Hematopoietic multipotent progenitor cell treated with erythropoietin and hydrocortisone succinate and interleukin-3 and kit ligand, for 6 days (in vitro differentiated cells): ENCODE measurements at places on chromosomes 7 and 10.

DNA sequence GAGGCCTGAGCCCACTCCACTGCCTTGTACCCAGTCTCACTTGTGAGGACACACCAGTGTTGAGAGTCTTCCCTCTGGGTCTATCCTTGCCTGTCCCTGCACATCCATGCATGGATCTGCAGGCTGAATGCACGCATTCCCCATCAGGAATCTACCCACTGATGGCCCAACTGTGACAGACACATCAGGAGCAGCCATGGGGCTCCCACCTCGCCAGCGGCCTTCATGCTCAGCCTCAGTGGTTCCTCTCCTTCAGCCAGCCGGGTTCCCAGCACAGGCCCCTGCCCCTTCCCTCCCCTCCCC, 21.3 kb downstream of the ANTXRL start:
- no peak for DNase-seq

DNA sequence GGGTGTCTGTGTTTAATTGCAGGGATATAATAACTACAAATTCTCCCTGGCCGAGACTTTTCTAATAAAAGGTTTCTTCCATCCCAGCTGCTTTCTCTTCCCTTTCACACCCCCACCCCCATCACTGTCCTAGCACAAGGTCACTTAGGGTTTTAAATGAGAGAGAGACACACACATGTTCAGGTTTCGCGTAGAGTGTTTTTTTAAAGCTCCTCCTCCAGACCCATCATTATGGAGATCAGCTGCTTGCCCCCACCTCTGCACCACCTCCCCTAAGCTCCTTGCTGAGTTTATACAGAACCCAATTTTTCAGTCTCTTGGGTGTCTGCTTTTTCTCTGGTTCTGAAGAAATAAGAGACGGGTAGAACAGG, 18.6 kb downstream of the LRMDA start:
- no peak for DNase-seq

DNA sequence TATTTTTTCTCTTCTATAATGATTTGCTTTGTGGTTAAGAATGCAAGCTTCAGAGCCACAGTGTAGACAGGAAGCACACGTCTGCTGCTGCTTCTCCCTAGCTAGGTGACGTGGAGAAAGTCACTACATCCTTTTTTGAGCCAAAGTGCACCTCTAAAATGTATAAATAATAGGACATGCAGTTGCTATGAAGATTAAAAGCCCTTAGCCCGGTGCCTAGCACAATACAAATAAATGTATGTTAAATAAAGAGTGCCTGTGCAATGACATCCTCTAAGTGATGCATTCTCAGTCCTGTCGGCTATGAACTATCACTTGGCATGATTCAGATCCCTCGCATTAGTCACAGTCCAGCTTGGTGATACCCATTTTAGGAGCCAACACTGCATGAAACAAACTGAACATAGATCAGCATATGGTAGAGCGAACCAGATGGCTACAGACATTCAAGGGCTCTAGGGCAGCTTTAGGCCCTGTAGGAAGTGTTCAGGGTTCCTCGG, 4.8 kb upstream of the TRDMT1 start:
- DNase-seq = peak; percentile 30

DNA sequence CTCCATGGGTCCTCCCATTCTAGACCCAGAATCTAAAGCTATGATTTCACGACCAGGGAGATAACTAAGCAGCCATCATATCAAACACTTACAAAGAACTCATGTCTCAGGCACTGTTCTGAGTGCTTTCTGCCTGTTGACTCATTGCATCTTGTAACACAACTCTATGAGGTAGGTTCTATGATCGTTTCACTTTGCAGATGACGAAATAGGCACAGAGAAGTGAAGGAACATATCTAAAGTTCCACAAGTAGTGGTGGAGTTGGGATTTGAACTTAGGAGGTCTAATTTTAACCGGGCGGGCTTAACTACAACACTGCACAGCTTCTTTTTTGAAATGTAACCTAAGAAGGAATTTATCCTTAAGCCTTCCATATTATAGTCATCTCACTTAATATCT, 2.9 kb downstream of the RBP4 start:
- DNase-seq = no peak

DNA sequence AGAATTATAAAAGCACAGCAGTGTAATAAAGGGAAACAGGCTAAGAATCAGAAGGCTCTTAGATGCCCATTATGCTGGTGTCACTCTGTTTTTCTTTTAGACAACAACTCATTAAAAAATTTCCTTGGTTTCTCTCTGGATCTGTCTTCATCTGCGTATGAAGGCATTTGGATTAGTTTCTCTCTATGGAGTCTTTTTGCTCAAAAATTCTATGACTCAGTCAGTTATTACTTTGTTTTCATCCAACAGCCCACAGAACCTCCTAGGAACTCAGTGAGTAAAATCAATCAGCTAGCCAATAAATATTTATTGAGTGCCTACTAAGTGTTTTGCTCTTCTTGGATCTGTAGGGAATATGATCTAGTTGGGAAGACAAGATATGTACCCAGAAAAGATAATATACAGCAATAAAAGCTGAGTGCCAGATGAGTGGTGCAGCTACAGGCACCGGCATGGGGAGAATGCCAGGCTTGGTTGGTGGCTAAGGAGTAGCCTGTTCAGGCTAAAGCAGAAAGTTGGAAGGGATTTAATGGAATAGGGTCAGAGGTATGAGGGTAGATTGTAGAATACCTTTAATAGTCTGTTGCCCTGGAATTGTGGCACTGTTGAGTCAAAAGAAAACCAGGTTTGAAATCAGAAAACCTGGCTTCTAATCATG, 156.2 kb downstream of the LRRC4 start:
- DNase-seq = no peak

DNA sequence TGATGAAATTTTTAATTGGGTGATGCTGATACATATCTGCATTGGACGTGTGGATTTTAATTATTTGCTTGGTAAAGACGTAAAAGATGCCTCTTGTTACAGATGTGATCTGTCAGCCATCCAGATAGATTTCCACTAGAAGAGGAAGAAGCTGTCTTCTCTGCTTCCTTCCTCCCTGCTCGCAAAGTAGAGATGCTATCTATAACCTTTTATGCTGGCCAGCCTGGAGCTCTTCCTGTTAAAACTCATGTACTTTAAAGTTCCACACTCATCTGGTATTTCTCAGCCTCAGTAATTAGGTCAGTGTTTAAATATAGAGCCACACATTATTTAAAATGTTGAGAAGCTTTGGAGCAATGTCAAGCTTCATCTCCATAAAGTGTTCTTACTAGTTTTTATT, 51.2 kb upstream of the TMEM229A start:
- DNase-seq = no peak

DNA sequence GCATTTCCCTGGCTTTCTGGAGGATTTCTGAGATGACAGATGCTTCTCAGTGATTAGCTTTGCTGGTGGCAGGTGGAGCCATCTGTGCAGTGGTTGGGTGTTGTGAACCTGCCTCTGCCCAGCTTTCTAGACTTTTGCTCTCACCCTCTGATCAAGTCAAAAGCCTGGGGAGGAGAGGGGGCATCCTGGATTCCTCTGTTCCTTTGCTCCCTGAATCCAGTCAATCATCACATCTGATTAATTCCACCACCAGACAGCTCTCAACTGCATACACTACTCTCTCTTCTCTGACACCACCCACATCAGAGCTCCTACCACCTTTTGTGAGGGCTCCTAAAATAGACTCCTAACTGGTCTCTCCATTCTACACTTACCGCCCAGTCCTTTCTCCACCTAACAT, 283.5 kb downstream of the WDR11 start:
- DNase-seq = no peak
